ENCODE measurements at places on chromosomes 6 and 20.

- no peak for DNase-seq
These were observed 11.2 kb upstream of the BHLHE23 start for GRCh38 chr20:63017826-63018411.

- no peak for DNase-seq
These were observed 44.9 kb downstream of the SNAI1 start for GRCh38 chr20:50027611-50028105.

- no peak for DNase-seq
These were observed 71.5 kb downstream of the SASH1 start for GRCh38 chr6:148414092-148414489.

DNA sequence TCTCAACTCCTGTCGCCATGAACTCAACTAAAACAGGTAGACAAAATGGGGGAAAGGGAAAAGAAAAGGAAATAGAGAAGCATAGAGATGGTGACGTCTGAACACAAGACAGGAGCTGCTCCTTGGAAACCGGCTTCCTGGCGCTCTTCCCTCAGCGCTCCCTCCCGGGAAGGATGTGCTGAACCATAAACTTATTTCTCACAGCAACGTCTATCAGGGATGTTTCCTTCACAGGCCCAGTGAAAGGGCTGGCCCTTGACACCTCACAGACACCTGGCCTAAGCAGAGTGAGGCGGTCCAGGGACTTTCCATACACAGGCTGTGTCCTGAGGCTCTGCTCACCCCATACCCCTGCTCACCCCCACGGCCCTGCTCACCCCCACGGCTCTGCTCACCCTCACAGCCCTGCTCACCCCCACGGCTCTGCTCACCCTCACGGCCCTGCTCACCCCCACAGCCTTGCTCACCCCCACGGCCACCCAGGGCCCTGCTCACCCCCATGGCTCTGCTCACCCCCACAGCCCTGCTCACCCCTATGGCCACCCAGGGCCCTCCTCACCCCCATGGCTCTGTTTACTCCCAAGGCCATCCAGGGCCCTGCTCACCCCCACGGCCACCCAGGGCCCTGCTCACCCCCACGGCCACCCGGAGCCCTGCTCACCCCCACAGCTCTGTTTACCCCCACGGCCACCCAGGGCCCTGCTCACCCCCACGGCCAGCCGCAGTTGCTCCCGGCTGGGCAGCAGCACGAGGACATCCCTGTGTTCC is 653 bp downstream of the FRMD1 start:
- no peak for DNase-seq

GRCh38 chr20:18613553-18613952 is 25.7 kb downstream of the DTD1 start:
- peak; percentile 73 for DNase-seq

DNA sequence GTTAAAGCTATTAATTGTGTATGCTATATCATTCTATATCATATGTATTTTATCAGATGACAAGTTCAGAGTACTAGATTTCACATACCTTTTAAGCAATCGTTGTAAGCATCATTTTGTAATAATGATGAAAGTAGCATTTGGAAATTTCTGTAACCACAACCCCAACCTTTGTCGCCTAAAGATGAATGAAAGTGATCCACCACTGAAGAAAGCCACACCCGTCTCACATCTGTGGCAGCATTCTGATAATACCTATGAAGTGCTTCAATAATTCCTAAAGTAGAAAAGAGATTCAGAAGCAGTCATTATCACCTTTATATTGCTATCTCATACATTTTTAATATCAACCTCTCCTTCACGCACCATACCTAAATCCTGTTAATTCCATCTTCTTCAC is 16.6 kb downstream of the ZUP1 start:
- no peak for DNase-seq

GRCh38 chr6:12343122-12343439 is 52.9 kb downstream of the EDN1 start:
- no peak for DNase-seq

DNA sequence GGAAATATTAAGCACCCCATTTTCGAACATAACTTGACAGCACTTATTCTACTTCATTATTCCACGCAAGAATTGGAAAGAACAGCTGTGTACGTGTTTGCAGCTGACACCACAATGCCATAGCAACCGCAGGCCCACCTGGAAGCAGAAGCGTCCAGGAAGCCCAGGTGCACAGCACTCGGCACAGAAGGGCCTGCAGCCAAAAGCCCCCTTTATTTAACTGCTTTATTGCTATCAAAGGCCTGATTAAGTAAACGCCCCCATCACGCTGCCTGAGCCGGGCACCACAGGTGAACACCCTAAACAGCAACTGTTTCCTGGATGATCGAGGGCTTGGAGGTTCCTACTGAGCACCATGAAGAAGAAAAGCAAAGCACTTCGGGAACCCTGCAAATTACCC is 6.3 kb downstream of the TAF4 start:
- DNase-seq: no peak

DNA sequence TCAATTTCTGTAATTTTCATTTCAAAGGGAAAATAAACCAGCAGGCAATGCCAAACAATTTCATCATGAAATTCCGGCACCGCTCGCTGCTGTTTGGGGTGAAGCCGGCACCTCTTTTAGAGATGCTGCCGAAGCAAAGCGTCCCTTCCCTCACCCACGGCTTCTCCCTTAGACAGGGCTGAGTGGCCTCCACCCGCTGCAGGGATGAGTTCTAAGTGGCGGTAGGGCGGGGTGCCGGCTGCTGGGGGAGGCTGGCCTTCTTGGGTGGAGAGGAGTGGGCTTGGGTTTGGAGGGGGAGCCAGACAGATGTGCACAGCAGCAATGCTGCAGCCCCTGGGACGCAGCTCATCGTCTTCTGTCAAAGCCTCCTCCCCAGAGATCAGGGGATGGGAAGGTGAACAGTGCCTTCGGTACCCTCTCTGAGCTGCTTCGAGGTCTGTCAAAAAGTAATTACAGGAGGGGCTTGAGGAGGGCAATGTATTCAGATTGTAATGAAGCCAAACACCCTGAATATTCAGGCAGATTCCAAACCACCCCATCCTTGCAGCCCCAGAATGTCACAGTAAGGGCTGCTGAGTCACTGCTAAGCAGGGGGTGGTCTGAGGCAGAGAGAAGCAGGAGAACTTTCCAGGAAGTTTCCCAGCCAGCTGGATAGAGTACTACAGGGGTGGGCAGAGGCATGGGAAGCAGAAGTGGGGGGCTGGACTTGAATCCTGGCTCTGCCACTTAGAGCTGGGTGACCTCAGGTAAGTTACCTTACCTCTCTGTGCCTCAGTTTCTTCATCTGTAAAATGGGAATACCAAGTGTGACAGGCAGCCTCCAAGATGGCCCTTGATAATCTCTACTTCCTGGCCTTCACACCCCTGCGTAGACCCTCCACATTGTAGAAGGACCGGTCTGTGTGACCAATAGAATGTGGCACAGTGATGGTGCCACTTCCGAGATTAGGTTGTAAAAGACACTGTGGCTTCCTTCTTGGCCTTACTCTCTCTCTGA is 96.6 kb downstream of the SULF2 start:
- DNase-seq: no peak

DNA sequence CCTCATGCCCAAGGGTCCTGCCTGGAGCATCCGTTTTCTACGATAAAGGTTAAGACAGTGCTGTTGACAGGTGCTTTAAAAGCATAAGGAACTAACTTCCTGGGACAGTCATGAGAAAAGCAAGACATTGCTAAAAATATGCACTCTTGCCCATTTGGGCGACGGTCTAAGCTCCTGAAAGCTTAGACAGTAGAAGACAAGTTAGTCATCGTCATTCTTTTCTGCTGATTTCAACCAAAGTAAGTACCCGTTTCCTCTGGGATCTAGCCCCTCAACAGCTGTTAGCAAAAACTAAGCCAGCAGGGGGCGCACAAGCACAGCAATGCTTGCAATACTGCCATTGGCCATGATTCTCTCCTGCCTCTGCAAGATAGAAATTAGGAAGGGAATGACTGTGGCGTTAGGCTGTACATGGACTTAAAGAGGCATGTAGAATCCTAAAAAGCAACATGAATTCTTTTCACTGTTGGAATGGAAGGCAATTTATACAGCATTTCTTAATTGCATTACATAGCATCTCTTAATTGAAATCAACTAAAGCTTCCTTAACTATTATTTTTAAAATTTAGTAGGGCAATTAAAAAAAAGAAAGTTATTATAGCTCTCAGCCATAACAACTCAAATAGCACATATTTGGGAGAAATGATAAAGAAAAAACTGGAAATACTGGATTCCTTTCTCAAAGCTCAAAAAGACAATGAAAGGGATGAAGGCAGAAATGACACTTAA is 147.8 kb upstream of the RALGAPA2 start:
- DNase-seq: peak; percentile 56

DNA sequence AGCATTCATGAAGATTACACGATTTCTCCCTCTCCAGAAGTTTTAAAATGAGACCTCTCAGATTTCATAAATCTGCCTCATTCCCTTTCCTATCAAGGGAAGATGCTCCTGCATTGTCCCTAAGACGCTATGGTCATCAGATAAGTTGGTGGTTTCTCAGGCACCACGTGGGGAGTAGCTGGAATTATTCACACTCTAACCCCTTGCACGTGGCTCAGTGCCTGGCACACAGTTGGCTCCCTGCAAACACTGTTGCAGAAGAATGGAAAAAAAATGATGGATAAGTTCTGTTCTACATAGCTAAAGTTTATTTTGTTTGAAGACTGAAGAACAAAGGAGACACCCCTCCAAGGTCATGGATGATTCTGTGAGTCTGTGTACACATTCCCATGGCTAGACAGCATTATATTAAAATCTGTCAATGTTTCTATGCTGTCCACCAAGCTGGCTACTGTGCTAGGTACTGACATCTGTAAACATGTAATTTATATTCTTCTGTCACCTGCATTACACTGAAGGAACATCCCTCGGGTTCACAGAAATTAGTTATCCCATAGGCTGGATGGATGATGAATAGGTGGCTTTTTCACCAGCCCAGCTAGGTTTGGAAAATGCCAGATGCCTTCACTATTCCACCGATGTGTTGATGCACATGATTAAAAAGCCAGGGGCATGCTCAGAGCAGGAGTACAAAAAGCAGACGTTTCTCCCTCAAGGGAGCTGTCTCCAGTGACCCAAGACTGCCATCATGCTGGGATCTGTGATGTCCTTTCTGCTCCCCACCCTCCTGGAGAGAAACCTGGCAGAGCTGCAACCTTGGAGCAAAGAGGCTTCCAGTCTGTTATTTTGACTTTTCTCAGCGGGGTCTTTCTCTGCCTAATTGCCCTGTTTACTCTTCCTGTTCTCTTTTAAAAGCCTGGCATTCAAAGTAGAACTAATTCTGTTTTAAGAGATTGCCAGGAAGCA is 610.5 kb downstream of the UTRN start:
- DNase-seq: no peak

GRCh38 chr6:44771647-44772415 is 384.3 kb downstream of the CDC5L start:
- no peak for DNase-seq

GRCh38 chr6:82144852-82145340 is 102.6 kb downstream of the IBTK start:
- DNase-seq: peak; percentile 87

DNA sequence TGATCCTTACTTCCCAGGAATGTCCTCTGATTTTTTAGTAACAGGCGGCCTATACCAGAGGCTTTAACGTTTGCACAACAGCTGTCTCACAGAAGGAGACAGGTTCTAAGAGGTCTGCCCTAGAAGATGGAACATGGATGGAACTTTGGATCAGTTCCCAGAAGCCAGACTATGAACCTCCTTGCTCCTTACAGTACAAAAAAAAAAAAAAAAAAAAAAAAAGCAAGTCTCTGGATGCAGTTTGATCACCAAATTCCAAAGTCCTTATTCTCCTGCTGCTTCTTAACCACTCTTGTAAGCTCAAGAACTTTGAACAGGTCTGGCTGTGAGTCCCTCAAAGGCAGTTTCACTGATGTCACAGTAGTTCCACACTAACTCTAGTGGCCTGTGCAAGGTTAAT is 2.0 kb upstream of the TRMT11 start:
- peak; percentile 26 for DNase-seq

DNA sequence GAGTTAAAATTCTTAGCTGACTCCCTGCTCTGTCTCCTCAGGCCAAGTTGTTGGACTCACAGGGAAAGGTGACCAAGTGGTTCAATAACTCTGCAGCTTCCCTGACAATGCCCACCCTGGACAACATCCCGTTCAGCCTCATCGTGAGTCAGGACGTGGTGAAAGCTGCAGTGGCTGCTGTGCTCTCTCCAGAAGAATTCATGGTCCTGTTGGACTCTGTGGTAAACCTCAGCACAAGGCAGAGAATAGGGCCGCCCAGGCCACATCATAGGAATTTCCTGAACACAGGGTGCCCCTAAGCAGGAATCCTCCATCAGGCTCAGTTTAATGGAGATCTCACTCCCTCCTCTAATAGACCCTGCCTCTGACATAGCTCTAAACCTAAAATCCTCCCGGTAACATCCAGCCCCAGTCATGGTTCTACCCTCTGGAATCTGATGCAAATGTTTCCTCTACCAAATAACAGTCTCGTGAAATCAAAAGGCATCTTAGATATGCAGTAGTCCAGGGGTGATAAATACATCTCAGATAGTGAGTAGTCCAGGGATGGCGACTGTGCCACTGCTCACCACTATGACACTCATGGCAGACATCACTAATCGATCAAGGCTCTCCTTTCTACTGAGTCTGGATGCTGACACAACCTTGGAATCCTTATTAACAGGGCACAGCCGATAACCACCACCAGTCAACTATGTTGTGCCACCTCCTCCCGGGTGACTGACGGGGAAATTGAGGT is 18.3 kb downstream of the BPIFB1 start:
- DNase-seq: no peak

DNA sequence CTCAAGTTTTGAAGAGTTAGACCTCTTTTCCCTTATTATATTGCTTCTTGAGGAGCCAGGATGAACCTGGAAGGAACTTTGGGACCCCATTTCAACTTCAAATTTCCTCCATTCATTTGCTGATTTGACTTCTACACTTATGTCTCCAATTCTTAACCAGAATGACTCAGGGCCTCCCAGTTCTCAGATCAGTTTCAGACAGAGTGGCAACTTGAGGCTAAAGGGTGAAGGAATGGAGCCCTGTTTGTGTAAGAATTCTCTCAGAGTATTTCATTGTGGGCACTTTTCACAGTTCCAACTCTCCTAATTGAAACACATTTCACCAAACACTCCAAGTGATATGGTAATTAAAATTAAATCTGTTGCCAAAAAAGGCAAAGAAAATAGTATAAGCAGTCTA is 109.0 kb upstream of the FLRT3 start:
- no peak for DNase-seq

- DNase-seq: no peak
These were observed 32.8 kb upstream of the KCNQ5 start for GRCh38 chr6:72589096-72589495.

GRCh38 chr6:114634016-114634415 is 291.2 kb upstream of the HS3ST5 start:
- DNase-seq: peak; percentile 66

DNA sequence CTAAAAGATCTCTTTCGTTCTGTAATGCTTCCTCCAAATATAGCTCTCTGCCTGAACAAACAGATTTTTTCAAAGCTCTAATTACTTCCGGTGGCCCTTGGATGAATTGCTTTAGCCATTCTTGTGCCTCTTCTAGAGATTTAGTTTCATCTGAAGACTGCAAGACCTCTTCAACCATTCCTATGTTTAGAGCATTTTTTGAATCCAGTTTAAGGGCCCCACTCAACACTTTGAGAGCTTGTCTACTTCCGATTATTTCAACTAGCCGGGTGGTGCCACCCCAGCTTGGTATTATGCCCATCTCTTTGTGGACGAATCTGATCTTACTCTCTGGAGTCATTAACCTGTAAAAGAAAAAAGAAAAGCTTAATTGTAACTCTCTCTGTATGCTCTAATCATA is 23.3 kb downstream of the RNF146 start:
- no peak for DNase-seq

- DNase-seq: peak; percentile 88
These were observed 84.5 kb downstream of the DNAH8 start for GRCh38 chr6:38799529-38800184.

- DNase-seq: no peak
These were observed 42.4 kb downstream of the CNBD2 start for GRCh38 chr20:36010825-36011224.
